ENCODE measurements at places on chromosomes 12 and 14.

DNA sequence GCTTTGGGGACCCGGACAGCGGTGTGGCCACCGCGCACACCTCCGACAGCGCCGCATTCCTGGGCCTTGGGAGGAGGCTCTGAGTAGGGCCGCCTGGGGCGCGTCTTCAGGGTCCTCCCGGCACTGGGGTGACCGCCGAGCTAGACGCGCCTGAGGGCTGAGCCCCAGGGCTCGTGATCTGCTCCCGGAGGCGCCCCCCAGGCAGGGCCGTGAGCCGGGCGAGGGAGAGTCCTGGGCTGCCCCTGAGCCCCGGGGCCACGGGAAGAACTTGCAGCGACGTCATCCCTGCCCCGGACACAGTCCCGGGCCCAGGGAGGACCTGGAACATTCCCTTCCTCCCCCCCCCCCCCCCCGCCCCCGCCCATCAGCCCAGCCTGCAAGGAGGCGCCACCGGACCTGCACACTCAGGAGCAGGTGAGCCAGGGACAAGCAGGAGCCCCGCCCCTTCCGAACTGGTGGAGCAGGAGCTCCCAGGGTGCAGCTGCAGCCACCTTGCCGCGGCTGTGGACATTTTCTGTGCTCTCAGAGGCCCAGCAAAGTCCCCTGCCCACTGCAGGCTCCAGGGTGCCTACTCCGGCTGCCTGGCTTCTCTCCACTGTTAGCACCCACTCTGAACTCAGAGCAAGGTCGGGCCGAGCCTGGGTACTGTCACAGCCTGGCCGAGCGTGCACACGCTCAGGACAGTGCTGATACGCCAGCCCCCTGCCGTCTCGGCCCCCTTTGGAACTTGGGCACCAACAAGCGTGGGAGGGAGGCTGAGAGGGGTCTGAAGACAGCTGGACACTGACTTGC, 50.7 kb downstream of the A2M start:
- peak; percentile 9 for DNase-seq

DNA sequence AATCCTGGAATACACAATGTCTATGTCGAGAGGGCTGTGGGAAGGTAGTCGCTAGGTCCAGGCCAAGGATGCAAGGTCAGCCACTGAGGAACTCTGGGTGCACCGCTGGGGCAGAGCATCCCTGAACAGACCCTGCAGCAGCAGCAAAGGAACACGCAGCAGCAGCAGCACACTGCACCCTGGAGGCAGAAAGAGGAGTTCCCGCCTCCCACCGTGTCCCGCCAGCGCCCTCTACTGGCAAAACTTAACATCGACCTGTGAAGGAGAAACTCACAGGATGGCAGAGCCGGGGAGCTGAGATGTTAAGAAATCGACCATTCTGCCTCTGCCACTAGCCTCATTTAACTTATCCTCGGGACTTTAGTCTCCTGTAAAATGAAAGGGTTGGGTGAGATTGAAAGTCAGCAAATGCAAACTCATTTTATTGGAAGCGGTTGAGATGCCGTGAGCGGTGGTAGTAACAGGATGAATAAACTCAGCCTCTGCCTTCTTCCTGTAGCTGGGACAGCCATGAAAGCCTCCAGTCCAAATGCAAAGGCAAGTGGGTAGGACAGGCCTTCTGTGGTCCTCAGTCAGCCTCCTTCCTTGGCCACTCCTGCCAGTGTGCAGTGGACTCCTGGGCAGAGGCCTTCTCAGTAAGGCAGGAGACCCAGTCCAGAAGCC, 45.6 kb downstream of the STAB2 start:
- DNase-seq, result peak; percentile 56

DNA sequence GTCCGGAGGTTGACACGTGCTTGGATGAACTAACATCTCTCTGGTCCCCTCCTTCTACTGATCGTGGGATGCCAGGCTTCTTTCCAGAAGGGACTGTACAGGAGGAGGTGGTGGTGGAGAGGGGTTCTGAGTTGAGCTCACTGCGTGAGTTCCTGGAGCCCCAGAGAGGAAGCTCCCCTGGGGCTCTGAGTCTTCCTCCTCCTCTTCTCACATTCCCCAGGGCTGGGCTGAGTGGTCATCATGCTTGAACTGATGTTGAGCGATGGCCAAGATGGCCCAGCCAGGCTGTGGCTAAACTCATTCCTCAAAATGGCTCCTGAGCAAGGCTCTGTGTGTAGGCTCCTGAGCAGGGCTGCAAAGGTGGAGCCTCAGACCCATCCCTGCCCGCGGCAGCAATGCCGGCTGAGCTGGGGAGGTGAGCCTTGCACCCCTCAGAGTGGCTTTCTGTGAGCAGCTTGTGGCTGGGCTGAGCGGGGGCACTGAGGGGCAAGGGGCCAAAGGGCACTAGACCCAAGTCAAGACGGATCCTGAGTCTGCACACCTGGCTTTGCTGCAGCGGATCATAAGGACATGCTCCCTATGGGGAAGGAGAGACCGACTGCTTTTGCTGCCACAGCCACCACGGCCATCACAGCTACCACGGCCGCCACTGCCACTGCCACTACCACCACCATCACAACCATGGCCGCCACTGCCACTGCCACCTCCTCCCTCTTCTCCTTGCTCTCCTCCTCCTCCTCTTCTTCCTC, 35.4 kb downstream of the MEG3 start:
- no peak for DNase-seq

- DNase-seq, result peak; percentile 86
Observed at GRCh38 chr12:105369014-105369413, 38.5 kb downstream of the C12orf75 start.

DNA sequence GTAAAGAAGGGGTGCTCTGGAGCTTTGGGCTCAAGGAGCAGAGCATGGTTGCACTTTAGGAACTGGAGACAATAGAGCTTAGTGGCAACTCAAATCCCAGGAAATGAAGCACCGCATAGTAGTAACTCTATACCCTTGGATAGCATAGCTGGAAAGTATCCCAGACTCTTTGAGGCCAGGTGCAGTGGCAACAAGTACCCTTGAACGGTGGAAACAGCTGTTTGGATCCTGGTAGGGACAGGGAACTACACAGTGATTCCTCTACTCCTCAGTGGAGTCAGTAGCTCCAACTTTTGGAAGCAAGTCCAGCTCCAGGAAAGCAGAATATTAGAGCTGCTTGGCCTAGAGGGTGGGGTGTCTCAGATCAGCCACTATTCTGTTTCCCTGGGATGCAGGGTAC, 129.0 kb upstream of the WSCD2 start:
- DNase-seq, result no peak

Data from iris pigment epithelial cell (primary cell).